Vein endothelial cell (primary cell): ENCODE measurements at places on chromosomes 1 and 21. TPM values are rescaled to one million over a fixed set of nuclear protein-coding genes. Genes with fewer than 3 reads are reported as not detected.

Gene ASPM
- total RNA-seq = 17.0 and 34.3 TPM in 2 replicates

Gene FLG2
- total RNA-seq = not detected in 2 replicates

Gene CTTNBP2NL
- 46.6 and 50.6 TPM in 2 replicates for total RNA-seq

Gene AK4
- total RNA-seq = 40.4 and 47.4 TPM in 2 replicates

Gene DMRTA2
- total RNA-seq = not detected in 2 replicates

Gene SFN
- 0.10 TPM in 1 of 2 replicates, not detected in the other for total RNA-seq

Gene IFNLR1
- total RNA-seq = not detected in 2 replicates

Gene ZC3H11A
- total RNA-seq = 116 and 127 TPM in 2 replicates

Gene MIA3
- total RNA-seq = 36.0 and 58.5 TPM in 2 replicates
